Natural killer cell treated with Interleukin-12 subunit alpha and Interleukin-12 subunit beta and Interleukin-15 and Interleukin-18, amount 100 ng/mL, for 72 hours (primary cell): ENCODE measurements at places on chromosomes 7 and 10. TPM values are rescaled to one million over a fixed set of nuclear protein-coding genes. Genes with fewer than 3 reads are reported as not detected.
A peak's percentile ranks its signal among the peaks of the same experiment; 100 is the strongest.

FAM180A gene
- total RNA-seq, result not detected

GRCh38 chr10:5283305-5284158 is 81.2 kb upstream of the UCN3 start:
- H3K36me3 ChIP-seq, result peaks cover 41% of the 10 kb centered on the region
- H3K27ac ChIP-seq, result peak overlapping the region; percentile 87
- peaks cover 68% of the 10 kb centered on the region for H3K4me1 ChIP-seq
- H3K4me3 ChIP-seq, result peak overlapping the region; percentile 78
- no peaks in the 10 kb centered on the region for H3K27me3 ChIP-seq

UTF1 gene
- not detected for total RNA-seq

- no peak overlapping the region for H3K4me3 ChIP-seq
- H3K36me3 ChIP-seq, result no peaks in the 10 kb centered on the region
- peaks cover 11% of the 10 kb centered on the region for H3K27me3 ChIP-seq
- no peak for DNase-seq
- H3K27ac ChIP-seq, result no peak overlapping the region
Measured at GRCh38 chr10:8279598-8279997, 225.1 kb downstream of the GATA3 start.

DNA sequence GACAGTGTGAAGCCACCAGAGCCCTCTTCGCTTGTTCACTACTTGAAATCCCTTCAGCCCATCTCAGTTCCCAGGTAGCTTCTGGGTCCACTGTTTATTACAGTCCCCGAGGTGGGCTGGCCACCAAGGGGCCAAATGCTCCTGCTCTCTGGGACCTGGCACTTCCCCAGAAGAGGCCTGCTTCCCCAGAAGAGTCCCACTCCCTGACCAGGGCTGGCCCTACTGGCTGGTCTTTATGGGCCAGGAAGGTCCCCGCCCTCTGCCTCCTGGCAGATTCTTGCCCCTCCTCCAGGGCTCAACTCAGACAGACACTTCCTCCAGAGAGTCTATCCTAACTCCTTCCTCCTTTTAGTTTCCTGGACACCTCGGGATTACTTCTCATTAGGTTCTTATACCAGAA is 70.7 kb upstream of the LRRC18 start:
- H3K27ac ChIP-seq, result no peak overlapping the region
- no peak for DNase-seq
- H3K4me1 ChIP-seq, result peaks cover 2% of the 10 kb centered on the region
- H3K36me3 ChIP-seq, result no peaks in the 10 kb centered on the region
- H3K4me3 ChIP-seq, result no peak overlapping the region
- H3K27me3 ChIP-seq, result peaks cover 3% of the 10 kb centered on the region

SLC26A5 gene
- total RNA-seq, result not detected
